T1000 (cell line): ENCODE measurements at places on chromosomes 2 and 18.

- no peak for DNase-seq
Observed at GRCh38 chr2:134671513-134671912, 47.3 kb downstream of the TMEM163 start.

GRCh38 chr2:204871231-204871953 is 326.1 kb downstream of the PARD3B start:
- no peak for DNase-seq

DNA sequence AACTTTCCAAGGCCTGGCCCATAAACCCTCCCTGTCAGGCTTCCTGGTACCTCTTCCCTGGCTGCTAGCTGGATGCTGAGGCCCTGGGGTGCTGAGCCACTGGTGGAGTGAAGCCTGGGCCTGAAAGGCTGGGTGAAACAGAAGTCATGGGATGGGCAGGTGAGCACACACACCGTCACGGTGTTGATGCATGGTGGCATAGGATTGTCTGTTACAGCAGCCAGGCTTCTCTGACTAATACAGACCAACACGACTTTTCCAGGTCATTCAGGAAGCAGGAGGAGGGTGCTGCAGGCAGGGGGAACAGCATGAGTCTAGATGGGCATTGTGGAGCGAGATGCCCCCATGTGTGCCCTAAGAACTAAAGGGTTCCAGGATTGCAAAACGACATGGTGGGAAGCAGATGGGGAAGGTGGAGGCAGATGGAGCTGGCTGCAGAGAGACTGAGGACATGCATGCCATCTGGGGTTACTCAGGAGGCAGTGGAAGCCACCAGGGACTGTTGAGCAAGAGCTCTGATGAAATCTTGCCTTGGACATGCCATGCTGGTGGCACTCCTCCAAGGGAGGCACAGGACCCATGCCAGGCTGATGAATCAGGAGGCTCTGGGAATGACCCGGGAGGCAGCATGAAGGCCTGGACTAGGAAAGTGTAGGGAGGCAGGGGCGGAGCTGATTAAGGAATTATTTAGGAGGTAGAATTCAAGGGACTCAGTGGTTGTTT is 480.9 kb downstream of the TSN start:
- DNase-seq, result peak; percentile 92

DNA sequence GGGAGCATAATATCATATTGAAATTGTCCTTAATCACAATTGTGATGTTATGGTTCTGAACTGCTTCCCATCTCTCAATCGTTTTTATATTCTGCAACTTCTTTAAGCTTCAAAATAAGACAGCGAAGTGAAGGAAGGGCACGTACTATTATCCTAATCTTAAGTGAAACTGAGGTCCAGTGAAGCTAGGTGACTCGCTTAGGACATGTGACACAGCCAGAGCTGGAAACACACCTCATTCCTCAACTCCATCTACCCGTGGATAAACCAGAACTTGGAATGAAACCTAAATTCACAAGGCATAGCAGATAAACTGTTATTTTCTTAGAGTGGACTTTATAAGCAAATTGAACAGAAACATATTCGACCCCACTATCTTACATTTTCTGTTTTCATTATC is 191.2 kb upstream of the PXDN start:
- no peak for DNase-seq

DNA sequence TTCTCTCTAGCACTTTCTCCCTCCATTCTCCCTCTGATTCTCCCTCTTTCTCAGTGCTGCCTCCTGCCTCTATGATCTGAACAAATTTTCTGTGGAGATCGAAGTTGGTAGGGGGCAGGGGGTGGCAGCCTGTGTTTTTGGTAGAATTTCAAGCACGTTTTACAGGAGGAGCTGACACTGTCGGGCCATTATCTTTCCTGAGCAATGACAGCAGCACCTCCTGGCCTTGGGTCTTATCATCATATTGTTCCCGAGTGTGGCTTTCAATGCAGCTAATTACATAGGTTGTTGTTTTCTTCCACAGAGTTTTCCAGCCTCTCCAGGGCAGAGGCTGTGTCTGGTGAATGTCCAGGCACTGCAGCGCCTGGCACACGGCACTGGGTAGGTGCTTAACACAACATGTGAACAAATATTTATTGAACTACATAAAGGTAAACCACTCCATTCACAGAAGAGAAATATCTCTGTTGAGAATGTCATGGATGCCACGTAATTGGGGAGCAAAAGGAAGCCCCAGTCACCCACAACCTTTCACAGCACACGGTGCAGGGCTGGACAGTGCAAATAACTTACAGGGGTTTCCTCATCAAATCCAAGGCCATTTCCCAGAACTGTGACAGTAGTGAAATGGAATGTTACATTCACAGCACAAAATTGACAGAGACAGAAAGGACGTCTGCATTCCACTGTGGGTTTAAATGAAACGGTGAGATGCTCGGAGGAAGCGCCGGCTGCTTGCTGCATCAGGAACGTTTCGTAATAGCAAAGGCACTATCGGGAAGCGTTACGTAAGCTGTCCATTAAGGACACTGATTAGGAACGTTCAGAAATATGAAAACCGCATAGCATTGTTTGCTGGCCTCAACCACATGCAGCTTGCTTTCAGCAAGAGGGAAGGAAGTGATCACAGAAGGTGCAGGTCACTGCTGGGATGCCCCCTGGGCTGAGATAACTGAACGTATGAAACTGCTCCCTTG is 6.5 kb upstream of the KCNG2 start:
- peak; percentile 14 for DNase-seq

DNA sequence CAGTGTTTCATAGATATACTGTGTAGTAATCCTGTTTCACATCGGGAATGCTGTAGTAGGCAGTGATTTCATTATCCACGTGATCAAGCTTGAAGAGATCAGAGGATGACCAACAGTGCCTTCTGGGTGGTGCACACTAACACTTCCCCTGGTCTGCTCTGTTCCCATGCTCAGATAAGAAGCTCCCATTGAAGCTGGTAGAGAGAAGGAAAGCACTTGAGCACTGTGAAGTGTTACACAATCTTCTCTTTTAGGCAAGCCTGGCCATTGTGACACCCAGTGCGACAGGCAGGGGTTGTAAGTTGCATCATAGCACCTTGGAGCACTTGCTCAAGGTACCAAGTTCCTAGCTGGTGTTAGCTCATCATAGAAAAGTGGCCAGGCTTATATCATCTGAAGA is 30.6 kb upstream of the GPD2 start:
- DNase-seq, result no peak

DNA sequence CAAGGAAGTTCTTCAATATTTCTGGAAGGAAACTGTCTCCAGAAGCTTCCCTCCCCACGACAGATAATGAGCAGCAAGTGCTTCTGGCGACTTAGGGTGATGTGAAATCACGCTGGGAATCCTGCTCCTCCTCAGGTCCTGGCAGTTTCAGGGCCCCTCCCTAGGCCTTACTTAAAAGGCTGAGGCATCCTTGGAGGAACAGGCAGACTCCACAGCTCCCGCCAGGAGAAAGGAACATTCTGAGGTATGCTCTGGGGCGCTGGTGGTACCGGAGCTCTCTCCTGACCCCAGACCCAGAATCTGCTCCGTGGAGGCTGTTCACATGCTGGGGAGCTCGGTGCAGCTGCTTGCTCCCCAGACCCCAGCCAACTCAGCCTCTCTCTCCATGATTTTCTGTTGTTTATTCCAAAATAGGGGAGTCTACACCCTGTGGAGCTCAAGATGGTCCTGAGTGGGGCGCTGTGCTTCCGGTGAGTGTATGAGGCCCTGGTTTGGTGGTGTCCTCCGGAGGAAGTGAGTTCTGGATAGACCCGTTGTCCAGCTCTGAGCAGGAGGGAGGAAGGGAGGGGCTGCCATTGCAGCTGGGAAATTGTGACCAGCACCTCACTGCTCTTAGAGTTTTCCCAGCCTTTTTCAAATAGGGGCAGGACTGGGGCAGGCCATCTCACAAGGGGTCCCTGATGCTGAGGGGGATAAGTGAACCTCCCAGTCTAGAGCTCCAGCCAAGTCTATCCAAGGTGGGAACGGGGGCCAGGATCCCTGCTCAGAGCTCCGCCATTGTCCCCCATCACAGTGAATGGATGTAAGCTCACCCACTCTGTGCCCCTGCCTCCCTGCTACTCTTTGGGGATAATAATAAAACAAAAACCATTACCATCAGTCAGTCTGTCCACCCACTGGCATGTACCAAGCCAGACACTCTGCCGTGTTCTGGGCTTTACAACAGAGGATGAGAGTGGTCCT is at the start of gene IL36RN:
Gene IL36RN (plus strand): TSS at position 201 of the 963 bp plus-strand sequence. CDS start 241 bp downstream, at position 442.
- DNase-seq, result no peak

DNA sequence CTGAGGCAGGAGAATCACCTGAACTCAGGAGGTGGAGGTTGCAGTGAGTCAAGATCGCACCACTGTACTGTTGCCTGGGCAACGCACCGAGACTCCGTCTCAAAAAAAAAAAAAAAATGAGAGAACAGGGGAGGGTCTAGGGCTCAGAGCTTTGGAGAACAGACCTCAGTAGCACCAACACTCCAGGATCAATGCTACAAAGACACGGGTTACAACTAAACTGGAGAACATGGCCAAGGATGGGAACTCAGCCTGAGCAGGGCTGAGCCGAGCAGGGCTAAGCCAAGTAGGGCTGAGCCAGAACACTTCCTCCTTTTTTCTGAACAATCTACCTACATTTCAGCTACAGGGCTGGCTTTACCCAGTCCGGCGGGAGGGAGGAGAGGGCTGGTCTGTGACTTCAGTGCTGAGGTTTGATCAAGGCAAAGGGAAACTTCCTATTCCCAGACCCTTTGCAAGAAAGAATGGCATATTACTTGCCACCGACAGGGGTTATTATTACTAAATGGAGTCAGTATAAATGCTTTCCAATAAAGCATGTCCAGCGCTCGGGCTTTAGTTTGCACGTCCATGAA is 2.9 kb upstream of the CASP8 start:
- no peak for DNase-seq

DNA sequence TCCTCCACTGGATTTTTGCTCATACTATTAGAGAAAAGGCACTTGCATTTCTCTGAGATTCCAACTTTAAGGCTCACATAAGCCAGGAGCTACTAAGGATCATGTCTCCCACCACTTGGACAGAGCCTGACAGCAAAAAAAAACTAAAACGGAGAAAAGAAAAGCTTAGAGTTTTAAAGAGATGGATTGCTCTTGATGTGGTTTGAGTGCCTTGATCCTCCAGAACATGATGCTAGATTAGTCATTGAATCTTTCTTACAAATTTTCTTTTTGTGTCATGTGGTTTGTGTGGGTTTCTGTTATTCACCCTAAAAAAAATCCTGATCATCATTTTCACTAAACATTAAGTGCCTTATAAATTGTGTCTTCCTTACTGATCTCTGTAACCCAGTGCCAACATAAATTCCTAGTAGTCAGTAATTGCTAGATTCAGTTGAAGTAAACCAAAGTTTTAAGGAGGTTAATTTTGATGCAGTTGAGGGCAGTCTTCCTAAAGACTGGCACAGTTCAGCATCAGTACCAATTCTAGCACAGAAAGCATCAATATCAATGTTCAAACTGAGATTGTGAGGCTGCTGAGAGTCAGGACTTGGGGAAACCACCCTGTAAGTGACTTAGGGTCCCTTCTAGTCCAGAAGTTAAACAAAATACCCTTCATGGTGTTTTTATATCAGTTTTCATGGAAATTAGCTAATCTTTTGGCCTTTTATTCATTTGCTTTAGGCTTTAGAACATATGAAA is 206.3 kb downstream of the RAD51AP2 start:
- no peak for DNase-seq
